ENCODE measurements at places on chromosomes 1 and 21. TPM values are rescaled to one million over a fixed set of nuclear protein-coding genes. Genes with fewer than 3 reads are reported as not detected.

GRCh38 chr1:18100491-18101063 is 7.0 kb upstream of the IGSF21 start:
- no peak overlapping the region for H3K4me3 ChIP-seq
- H3K27me3 ChIP-seq: peaks cover 40% of the 10 kb centered on the region

Gene SLC1A7
- total RNA-seq: not detected

Gene FBXO2
- 8.2 TPM for total RNA-seq

Gene HES3
- not detected for total RNA-seq

All from suprapubic skin (tissue), 4 donors.